ENCODE measurements at places on chromosomes 7 and 10. TPM values are rescaled to one million over a fixed set of nuclear protein-coding genes. Genes with fewer than 3 reads are reported as not detected.

C10orf53 gene
- total RNA-seq, result not detected

TDRD1 gene
- total RNA-seq, result 0.50 TPM

DNAJC12 gene
- total RNA-seq, result 2.0 TPM

JMJD1C gene
- 42.0 TPM for total RNA-seq

FAM25C gene
- not detected for total RNA-seq

ACTL6B gene
- total RNA-seq, result not detected

ICA1 gene
- 0.33 TPM for total RNA-seq

FAM25G gene
- total RNA-seq, result not detected

IDE gene
- 22.8 TPM for total RNA-seq

SLC39A12 gene
- total RNA-seq, result not detected

NEUROG3 gene
- not detected for total RNA-seq

SLC16A12 gene
- under 0.01 TPM for total RNA-seq

ZNF273 gene
- total RNA-seq, result 4.2 TPM

NACAD gene
- total RNA-seq, result 5.0 TPM

MET gene
- total RNA-seq, result 12.6 TPM

C10orf143 gene
- 0.87 TPM for total RNA-seq
